ENCODE measurements at places on chromosomes 5 and 9.

- DNase-seq = no peak
Measured at GRCh38 chr5:41748631-41749030, 121.6 kb downstream of the OXCT1 start.

DNA sequence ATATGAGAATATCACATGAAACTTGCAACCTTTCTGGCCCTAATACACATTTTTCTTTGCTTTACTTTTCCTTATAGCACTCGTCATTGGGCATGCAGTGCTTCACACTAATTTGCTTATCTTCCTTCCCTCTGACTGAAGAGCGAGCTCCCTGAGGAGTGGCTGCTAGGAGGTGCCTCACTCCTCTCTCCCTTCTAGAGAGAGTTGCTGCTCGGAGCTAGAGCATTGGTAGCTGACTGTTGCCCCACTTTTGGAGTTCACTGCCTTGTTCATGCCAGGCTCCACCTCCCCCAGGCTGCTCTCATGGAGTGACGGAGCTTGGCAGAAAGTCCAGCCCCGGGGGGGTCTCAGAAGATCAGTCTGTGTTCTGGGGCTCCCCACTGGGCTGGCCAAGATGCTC is 413.2 kb downstream of the MED10 start:
- no peak for DNase-seq

- DNase-seq = no peak
Measured at GRCh38 chr5:68369457-68370125, 154.0 kb downstream of the PIK3R1 start.

DNA sequence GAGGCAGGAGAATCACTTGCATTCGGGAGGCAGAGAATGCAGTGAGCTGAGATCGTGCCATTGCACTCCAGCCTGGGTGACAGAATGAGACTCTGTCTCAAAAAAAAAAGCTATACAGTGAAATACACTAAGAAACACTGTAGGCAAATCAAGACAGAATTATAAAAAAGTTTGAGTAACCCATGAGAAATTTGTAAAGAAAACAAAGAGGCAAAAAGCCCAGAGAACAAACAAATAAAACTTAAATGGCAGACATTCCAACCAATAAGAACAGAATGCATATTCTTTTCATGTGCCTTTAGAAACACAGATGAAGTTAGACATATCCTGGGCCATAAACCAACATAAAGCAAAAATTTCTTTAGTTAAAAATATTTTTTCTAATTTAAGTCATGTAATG is 30.6 kb downstream of the ZNF169 start:
- no peak for DNase-seq

- no peak for DNase-seq
Measured at GRCh38 chr5:74056107-74056788, 430.3 kb downstream of the ARHGEF28 start.

DNA sequence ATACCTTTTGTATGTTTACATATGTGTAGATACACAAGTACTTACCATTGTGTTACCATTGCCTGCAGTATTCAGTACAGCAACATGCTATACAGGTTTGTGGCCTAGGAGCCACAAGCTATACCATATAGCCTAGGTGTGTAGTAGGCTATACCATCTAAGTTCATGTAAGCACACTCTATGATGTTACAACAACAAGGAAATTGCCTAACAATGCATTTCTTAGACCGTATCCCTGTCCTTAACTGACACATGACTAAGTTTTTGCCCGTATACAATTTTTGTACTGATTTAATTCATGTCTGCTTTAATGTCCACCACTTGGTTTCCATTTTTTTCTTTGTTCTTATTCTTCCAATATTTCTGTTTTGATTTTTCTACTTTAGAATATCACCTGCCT is 18.5 kb downstream of the TNPO1 start:
- DNase-seq = no peak

GRCh38 chr5:64180661-64181343 is 15.2 kb downstream of the RNF180 start:
- no peak for DNase-seq

- DNase-seq = no peak
Measured at GRCh38 chr5:78008356-78008967, 232.3 kb upstream of the TBCA start.

GRCh38 chr9:130407916-130408663 is 36.7 kb upstream of the ASS1 start:
- DNase-seq = no peak

- no peak for DNase-seq
Measured at GRCh38 chr9:129806061-129806460, 3.1 kb downstream of the TOR1B start.

DNA sequence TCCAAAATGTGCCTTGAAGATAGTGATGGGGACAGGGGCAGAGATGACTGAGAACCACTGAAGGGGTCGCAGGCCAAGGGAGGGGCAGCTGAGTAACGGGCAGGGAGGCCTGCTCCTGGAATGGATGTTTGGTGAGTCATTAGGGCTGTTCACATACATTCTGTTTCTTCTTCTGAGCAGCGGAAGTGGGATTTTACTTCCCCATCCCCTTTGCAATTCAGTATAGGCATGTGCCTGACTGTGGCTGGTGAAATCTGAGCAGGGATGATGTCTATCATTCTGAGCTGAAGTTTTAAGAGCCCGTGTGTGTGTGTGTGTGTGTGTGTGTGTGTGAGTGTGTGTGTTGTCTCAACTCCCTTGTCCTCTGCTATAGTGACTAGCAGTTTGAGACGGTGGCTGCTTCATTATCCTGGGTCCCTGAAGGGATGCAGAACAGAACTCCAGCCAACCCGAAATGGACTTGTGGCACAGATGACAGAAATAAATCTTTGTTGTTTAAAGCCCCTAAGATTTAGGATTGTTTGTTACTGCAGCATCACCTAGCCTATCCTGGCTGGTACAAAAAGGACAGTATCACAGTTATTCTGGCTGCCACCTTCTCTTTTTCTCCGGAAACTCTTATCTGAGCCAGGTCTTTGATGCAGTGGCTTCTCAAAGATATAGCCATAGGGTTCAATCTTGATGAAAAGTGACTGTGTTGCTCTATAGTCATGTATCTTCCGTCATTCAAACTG is 29.2 kb upstream of the TGFBI start:
- peak; percentile 93 for DNase-seq

DNA sequence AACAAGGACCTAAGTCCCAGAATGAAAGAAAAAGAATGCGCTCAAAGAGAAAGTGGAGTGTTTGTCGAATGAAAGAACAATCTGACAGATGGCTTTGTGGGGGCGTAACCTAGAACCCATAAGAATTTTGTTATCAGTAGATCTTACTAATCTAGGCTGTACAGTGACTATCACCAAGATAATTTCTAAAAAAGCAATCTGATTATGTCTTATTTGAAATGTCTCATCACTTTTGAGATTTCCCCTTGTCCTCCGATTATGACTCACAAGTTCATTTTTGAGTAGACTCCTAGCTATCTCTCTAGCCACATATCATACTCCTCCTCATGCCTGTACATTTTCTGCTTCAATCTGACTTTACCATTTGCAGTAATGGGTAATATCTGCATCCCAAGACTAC is 135.6 kb upstream of the SMARCA2 start:
- no peak for DNase-seq

- no peak for DNase-seq
Measured at GRCh38 chr9:125904155-125904851, 157.1 kb downstream of the PBX3 start.

DNA sequence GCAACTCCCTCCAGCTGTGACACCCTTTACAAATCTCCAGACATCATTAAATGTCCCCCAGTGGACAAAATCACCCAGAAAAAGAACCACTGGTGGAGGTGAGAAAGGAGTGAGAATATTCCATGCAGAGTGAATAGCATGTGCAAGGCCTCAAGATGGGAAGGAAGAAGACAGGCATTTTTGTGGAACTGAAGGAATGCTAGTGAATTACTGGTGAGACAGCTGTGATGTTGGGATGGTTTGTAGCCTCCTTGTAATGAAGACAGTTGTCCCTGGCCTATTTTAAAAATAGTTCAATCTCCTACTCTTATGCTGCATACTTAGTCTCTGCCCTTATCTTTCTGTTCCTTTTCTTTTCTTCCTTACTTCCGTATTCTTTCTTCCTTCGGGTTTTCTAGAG is 124.9 kb upstream of the RPS23 start:
- DNase-seq = no peak

- peak; percentile 56 for DNase-seq
Measured at GRCh38 chr5:135651156-135651555, 72.4 kb upstream of the CXCL14 start.

- DNase-seq = no peak
Measured at GRCh38 chr5:145960848-145961600, 24.6 kb downstream of the SH3RF2 start.

DNA sequence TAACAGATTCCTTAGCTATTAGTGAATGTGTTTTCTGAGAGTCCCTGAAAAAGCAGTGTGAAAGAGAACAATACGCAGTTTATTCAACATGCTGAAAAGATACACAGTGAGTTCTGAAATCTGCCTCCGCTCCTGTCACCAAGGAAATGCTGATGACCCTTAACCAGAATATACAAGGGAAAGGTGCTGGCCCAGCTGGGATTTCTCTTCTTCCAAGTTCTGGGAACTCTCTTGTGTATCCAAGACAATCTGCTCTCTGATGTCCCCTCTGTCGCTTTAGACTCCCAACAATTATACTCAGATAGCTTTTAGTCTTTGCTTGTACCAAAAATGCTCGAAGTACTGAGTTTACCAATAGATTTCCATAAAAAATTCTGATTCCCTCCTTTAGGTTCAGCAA is 214.9 kb downstream of the TMEM167A start:
- no peak for DNase-seq

DNA sequence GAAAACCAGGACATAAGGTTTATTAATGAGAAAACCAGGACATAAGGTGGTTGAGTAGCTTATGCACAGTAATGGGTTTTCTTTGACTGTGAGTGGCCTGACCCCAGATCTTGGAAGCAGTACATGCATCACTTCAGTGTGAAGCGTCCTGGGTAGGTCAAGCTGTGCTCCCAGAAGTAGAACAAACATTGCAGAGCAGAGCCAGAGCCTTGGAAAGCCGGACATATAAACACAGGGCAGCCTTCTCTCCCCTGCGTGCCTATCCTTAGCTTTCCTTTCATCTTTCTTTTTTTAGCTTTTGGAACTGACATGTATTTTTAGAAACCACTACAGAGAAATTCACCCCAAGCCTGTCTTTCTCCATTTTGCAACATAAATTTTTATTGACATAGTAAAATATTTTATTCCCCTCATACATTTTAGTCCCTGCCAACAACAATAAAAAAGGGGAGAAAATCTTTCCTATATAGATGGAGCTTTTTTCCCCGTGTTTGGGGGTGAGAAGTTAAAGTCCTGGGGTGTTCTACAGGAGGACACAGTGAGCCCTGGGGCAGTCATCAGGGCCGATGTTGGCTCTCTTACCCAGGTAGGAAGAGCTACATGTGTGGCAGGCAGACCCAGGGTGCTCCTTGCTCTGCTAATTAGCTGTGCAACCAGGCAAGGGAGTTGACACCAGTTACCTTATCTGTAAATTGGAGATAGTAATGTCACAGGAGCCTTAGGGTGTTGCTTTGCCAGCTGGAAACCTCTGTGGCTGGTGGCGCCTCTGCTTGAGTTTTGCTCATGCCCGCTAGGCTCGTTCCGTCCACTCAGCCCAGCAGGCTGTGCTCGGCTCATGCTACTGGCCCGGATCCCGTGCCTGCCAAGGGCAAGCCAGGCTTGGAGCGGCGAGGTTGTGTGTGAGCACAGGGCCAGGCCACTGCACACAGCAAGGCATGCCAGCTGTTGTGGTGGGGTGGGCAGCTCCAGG is 389.6 kb downstream of the KDM4C start:
- DNase-seq = no peak
